Kasumi-1 (cell line): ENCODE measurements at places on chromosomes 12 and 14.

DNA sequence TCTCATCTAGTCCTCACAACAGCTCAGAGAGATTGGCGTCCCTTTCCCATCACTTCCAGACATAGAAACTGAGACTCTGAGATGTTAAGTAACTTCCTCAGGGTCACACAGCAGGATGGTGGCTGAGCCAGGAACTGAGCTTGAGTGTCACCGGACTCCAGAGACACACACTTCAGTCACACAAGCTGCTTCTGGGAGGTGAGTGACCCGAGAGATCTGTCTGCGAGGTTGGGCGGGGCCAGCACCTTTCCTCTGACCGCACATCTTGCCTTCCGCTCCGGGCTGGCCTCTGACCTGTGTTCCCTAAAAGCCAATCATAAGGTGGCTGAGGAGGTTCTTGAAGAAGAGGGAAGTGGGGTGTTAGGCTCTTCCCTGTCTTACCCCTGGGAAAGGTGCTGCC, 72.2 kb downstream of the ADCK1 start:
- DNase-seq = no peak

DNA sequence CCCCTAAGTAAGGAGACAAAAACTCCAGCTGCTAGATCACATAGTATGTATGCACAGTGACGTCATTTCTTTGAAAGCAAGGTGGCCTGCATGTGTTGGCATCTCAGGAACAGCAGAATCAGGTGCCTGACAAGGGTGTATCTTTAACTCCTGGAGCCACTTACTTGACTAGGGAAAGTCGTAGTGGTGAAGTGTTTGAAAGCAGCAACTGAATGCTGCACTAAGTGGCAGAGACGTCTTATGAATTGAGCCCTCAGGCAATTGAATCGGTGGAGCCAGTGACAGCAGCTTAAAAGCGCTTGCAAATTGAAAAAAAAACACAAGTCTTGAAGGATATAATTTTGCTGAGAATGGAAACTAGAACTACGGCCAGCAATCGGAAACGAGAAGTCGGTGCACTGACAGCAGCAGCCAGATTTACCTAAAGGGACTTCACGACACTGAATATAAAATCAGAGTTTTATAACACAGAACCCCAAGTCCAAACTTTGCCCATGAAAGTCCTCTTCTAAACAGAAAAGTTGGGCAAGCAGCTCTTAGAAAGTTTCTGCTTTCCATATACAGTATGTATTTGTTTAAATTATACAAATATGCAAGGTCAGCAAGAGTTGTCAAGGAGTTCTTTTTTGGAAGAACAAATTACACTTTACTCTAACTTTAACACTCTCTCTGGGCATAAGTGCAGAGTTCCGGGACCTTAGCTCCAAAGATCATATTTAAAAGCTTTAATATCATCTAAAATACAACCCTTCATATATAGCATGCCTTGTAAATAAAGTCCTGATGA, 1.1 kb downstream of the IGF1 start:
- DNase-seq = no peak

DNA sequence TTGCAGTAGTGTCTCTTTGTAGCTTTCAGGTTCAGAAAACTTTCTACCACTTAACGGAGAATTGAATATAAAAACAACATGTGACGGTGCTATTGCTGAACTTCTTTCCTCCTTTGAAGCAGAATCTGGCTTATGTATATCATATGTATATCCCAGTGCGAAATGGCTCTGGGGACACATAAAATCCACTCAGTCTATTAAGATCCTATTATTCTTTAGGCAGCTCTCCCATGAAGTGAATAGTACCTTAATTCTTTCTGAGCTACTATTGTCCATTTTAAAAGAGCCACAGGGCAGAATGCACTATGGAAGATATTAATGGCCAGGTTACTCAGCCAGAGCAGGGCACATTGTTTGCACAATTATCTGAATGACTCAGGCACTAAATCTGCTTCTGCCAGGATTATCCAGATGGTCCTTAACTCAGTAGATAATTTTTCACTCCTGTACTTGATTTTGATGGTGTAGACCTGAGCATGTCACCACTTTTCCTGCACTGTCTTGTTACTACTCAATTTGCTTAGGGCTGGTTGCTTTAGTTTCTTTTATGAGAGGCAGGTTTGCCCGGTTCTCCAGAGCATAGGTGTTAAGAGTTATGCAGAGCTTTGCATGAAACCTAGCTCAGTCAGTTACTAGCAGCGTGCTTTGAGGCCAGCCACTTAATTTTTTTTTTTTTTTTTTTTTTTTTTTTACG, 5.5 kb downstream of the CNTN1 start:
- no peak for DNase-seq

DNA sequence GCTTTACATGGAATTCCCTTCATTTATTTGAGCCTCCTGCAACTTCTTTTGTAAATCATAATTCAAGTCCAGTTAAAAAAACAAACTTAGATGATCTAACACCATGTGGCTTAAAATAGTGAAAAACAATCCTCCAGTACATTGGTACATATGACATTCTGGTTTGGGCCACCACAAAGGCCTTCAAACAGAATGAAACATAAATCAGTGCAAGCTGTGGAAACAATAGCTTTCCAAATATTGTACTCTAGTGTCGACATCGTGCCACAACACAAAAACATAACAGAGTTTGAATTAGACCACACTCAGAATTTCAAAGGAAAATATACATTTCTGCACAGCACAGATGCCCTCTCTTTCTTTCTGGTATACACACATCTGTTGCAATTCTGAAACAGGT, 751.3 kb downstream of the SLC6A15 start:
- no peak for DNase-seq

GRCh38 chr14:36485773-36486172, 34.3 kb downstream of the NKX2-1 start:
- no peak for DNase-seq

- DNase-seq = no peak
Observed at GRCh38 chr12:126684703-126685102, 1582.3 kb upstream of the TMEM132C start.

GRCh38 chr14:100567877-100568163, 19.4 kb downstream of the BEGAIN start:
- no peak for DNase-seq

DNA sequence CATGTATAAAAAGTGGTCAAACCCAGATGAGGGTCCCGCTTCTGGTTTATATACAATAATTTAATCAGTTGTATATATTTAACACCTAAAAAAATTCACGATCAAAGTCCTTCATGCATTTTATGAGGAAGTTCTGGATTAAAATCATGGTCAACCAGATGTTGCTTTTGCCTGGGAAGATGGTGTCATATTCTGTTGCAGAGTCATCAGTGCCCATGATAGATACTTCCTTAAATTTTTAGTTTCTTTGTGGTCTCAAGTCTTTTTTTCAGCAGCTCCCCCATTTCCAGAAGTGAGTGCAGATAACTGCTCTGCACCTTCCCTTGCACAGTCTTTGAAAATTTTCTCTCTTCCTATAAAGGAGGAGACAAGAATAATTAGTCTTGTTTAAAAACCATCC, 16.1 kb downstream of the ERP29 start:
- peak; percentile 79 for DNase-seq

DNA sequence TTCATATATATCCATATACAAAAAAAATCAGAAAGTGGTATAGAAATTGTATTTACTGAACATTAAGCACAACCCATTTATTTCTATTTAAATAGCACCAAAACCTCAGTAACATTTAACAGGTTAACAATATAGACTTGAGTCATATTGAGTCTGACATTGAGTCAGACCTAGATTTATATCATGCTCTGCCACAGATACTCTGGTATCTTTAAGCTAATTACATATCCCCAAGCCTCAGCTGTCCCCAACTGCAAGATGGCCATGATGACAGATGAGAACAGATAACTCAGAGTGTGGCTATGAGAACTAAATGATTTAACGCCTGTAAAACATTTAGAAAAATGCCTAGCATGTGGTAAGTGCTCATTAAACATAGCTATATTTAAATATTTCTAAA, 40.3 kb downstream of the IFNG start:
- DNase-seq = no peak

- DNase-seq = no peak
Observed at GRCh38 chr12:32901553-32901952, 5.0 kb upstream of the PKP2 start.

DNA sequence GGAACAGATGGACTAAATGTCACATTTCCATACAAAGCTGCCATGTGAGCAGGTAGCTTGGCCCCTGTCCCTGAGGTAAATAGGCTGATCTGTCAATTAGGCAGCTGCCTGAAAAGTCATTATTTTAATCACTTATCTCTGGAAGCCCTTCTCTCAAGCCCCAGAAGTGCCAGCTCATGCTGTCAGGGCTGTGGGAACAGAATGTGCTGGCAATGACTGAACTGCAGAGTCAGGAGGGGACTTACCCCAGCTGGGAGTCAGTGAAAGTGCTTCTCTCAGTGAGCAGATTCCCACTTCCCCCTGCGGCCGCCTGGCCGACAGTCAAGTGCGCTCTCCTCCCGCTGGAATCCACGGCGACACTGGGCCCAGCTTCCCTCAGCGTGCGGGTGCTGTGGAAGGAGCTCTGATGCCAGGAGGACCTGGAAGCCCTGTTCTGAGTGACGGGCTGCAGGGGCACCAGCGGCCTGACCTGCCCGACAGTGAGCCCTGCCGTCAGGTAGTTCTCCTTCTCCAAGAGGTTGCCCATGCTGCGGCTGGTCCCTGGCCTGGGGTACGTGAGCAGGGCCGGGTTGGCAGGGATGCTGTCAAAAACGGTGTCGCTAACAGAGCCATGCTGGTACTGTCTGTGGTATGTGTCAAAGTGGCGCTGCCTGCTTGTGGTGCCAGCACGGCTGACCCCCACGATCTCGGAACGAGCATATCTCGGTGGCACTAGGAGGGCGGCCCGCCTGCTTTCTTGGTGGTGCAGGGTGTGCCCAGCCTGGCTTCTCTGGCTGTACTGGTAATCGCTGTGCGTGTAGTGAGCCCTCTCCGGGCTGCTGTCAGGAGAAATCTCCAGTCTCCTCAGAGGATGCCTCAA, 18.7 kb downstream of the PKP2 start:
- DNase-seq = no peak

- no peak for DNase-seq
Observed at GRCh38 chr12:60148831-60149230, 553.0 kb downstream of the SLC16A7 start.

GRCh38 chr12:88562846-88563582, 17.3 kb downstream of the KITLG start:
- no peak for DNase-seq

GRCh38 chr12:95699579-95699978, 91.0 kb downstream of the NTN4 start:
- no peak for DNase-seq

DNA sequence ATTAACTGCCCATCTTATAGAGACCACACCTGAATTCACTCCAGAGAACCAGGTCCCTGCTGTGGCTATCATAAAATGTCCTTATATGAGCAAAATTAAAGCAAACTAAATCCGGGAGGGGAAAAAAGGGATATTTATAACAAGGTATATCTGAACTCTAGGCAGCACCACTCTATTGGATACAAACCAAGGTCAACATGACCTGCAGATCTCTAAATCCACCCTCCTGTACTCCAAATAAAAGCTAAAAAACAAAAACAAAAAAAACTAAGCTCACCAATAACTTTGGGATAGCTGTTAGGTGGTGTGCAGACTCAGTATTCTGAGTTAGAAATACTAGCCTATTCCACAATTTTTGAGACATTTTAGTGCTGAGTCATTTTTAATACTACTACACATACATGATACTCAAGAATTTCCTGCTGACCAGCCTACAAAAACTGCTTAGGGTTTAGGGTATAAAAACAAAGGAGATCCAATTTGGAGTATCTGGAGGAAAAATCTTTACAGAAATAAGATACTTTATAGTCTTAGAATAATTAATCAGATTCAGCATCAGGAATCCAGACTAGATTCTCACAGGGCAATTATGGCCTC, 46.6 kb upstream of the LTBP2 start:
- no peak for DNase-seq

- no peak for DNase-seq
Observed at GRCh38 chr14:103231376-103232019, 102.5 kb upstream of the EIF5 start.

- DNase-seq = no peak
Observed at GRCh38 chr14:33406766-33407165, 468.1 kb downstream of the NPAS3 start.

GRCh38 chr12:42660968-42661937, 71.7 kb upstream of the PRICKLE1 start:
- DNase-seq = no peak

- no peak for DNase-seq
Observed at GRCh38 chr12:52681526-52682380, 1.5 kb upstream of the KRT1 start.

GRCh38 chr12:28023156-28023887, 50.8 kb upstream of the PTHLH start:
- no peak for DNase-seq
